T-helper 2 cell treated with Interferon-gamma antibody and Interleukin-4, amounts not matched to agents 5 μg/mL and 100 μg/mL, for 36 hours (primary cell): ENCODE measurements at places on chromosomes 16 and 17.

DNA sequence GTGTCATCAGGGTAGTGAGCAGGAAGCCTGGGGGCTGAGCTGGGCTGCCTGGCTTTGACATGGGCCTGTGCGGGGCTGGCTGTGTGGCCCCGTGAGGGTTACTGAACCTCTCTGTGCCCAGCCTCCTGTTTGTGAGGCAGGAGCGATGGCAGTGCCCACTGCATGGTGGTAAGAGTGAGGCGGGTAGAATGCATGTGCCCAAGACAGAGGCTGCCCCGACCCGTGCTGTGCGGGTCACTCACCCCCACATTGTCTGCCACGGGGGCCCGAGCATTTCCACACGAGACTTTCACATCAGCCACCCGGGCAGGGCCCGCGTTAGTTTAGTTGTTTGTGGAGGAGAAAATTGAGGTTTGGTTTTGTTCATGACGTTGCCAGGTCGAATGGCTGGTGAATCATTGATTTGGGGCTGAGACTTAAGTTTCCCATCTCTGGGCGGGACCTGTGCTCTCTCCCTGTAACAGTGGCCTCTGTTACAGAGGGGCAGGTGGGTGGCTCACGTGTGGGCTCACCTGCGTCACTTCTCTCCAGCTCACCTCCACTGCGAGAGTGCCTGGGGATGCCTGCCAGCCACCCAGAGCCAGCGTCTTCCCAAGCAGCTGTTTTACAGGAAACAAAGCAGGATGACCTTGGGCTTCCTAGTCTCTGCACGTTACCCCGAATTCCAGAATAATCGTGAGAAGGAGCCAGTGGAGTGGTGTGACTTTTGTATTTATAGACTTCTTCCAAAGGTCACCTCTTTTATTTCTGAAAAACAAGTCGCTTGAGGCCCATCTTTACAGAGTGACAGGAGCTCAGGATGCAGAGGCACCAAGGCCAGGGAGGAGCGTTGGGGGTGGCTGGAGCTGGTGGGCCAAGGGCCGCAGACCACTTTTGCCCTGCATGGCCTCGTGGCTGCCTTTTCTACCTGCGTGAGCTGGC, 150.6 kb downstream of the RPTOR start:
- DNase-seq = peak; percentile 35

DNA sequence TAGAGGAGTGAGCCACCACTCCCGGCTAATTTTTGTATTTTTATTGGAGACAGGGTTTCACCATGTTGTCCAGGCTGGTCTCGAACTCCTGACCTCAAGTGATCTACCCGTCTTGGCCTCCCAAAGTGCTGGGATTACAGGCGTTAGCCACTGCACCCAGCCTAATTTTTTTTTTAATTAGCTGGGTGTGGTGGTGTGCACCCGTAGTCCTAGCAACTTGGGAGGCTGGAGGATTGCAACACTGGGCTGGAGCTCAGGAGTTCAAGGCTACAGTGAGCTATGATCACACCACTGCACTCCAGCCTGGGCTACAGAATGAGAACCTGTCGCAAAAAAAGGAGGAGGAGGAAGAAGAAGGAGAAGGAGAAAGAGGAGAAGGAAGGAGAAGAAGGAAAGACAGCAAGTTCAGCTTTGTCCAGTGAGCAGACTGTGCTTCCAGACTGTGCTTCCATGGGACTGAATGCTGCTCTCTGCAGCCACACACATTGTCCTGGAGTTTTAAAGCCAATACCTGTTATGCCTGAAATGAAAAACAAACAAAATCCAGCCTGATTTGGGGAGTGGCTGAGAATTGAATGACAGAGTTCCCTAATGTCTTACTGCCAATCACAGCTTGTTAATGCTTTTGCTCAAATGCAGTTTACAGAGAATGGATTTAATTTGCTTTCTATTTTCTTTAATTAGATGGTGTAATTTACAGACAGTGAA, 2.8 kb upstream of the TNFRSF13B start:
- no peak for DNase-seq

- no peak for DNase-seq
Measured at GRCh38 chr17:8047769-8048110, 8.9 kb downstream of the ALOX15B start.

- no peak for DNase-seq
Measured at GRCh38 chr17:39845052-39845846, 18.9 kb downstream of the IKZF3 start.

DNA sequence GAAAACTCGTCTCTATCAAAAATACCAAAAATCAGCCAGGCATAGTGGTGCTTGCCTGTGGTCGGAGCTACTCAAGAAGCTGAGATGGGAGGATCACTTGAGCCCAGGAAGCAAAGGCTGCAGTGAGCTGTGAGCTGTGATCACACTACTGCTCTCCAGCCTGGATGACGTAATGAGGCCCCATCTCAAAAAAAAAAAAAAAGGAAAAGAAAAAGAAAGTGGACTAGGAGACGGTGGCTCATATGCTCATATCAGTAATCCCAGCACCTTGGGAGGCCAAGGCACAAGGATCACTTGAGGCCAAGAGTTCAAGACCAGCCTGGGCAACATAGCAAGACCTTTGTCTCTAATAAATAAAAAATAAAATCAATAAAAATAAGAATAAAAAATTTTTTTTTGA, 8.8 kb upstream of the SUMO2 start:
- no peak for DNase-seq

GRCh38 chr17:61739002-61739401, 124.3 kb downstream of the BRIP1 start:
- DNase-seq = no peak
